SIG-M5 (cell line): ENCODE measurements at places on chromosomes 12 and 14.

GRCh38 chr12:93979189-93979588, 169.2 kb upstream of the PLXNC1 start:
- DNase-seq: no peak

- DNase-seq: no peak
Observed at GRCh38 chr12:104496336-104496735, 39.6 kb downstream of the CHST11 start.

GRCh38 chr12:12804432-12804886, 8.7 kb upstream of the DDX47 start:
- no peak for DNase-seq

- no peak for DNase-seq
Observed at GRCh38 chr12:99454539-99455172, 192.9 kb upstream of the GARIN6 start.

- DNase-seq: no peak
Observed at GRCh38 chr14:33207467-33208017, 268.9 kb downstream of the NPAS3 start.

GRCh38 chr12:111754671-111755070, 12.1 kb upstream of the ALDH2 start:
- no peak for DNase-seq

DNA sequence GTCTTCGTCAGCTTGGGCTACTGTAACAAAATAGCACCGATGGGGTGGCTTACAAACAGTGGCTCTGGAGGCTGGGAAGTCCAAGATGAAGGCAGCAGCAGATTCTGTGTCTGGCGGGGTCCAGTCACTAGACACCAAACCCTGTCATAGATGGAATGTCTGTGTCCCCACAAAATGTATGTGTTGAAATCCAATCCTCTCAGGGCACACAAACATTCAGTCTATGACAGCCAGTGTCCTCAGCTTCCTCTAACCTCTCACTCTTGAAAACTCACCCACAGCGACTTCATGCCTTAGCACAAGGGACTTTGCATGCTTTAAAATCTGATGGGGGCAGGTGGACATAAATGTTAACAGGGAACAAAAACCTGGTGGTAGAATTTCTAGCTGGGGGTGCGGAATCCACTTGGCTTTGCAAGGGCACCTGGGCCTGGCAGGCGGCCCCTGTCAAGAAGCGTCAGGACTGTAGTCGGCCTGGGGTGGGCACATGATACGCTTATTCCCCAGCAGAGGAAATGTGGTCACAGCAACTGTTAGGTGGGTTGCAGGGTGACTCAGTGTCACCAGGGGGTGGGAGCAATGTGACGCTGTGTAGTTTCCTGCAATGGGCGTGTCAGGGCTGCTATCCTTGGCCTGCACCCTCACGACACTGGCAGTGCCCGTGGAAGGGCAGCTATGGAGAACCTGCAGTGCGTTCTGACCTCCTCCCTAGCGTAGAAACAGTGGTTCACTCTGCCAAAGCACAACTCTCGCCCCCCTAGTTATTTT, 17.7 kb downstream of the RIN3 start:
- DNase-seq: no peak

DNA sequence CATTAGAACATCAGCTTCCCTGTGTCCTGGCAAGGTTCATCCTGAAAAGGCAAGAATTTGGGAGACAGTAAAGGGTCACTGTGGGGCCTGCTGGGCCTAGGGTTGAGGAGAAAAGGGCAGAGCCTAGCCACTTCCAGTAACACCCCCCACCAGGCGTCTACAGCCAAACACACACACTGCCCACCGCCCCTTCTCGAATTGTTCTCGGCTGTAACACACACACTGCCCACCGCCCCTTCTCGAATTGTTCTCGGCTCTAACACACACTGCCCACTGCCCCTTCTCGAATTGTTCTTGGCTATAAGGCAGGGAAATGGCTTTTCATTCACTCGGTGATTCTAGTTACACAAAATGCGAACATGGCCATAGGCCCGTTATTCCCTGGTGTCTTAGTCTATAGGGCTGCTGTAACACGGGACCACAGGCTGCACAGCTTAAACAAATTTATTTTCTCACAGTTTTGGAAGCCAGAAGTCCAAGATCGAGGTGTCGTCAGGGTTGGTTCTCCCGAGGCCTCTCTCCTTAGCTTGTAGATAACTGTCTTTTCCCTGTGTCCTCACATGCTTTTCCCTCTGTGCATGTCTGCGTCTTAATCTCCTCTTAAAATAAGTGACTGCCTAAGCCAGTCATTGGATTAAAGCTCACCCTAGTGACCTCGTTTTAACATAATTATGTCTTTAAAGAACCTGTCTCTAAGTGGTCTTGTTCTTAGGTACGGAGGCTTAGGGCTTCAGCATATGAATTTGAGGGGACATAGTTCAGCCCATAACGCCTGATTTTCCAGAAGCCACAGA, 171.0 kb downstream of the ADGRD1 start:
- no peak for DNase-seq

- DNase-seq: no peak
Observed at GRCh38 chr12:70247653-70248199, 4.5 kb downstream of the CNOT2 start.

DNA sequence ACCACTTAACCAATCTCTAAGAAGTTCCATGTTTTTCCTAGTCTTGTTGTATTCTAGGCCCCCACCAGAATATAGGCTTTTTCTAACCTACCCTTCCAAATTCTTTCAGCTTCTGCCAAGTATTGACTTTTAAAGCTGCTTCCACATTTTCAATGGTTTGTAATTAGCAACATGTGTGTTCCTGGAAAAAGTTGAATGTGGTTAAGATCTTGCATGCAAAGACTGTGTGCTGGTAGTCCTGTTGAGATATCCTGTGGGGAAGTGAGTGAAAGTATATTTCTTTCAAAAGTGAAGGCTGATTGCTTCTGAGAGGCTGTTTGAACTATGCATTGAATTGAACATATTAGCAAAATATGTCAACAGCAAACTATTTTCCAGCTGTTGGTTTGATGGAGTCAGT, 646 bp upstream of the OR6C4 start:
- DNase-seq: no peak

DNA sequence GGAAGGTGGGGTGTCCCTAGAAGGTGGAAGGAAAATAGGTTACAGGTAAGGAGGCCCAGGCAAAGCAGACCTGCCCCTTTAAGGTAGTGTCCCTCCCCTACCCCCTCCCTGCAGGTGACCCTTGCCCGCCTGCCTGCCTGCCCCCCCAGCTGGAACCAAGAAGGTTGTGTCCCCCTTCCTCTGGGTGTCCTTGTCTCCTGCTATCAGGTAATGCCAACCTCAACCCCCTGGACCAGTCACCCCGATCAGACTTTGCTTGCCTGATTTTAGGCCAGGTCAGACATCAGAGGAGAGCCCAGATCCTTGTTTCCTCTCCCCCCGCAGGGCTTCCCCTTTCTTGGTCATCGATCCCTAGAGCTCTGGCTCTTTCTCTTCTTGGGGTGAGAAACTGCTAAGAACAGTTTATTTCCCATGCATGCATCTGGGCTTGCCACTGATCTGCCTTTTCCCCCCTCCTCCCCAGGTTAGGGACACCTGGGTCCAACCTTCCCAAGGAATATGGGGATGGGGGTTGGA, at the start of gene SLC39A5:
TSS of gene SLC39A5 (plus strand) at position 136 of the 516 bp plus-strand sequence. CDS start 1,224 bp downstream, outside the sequence.
- DNase-seq: no peak

DNA sequence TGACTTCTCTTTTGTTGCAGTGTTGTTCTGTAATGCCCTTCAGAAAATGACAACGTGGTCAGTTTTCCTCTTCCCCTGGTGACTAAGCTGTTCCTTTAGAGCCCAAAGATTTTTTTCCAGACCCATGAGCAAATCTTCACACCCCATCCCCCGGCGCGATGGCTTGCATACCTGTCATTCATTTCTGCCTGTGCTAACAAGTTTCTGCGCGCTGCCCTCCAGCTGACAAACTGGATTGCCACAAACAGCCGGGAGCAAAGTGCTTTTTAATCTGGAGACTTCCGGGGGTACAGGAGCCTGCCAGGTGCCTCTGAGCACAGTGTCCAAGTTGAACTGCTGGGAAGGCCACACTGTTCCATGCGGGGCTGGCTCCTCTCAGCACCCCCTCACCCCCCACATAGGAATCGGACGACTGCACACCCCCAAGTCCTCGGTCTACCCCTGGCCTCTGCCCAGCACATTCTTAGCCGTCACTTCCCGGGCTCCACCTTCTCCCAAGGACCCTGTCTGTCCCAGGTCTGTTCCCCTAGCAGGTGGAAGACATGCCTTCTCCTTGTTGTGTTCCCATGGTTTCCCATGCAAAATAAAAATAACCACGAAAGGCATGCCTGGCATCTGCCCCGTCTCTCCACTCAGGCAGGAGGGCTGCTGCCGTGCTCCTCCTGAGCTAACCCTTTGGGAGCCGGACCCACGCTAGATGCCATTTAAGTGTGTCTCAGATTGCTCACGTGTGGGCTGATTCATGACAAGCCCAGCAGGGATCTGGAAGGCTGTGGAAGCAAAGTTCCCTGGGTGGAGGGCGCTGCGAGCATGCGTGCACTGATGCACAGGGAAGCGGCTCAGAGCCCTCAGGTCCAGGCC, 14.1 kb downstream of the RILPL1 start:
- DNase-seq: no peak

GRCh38 chr12:131383291-131383690, 327.6 kb upstream of the SFSWAP start:
- no peak for DNase-seq

DNA sequence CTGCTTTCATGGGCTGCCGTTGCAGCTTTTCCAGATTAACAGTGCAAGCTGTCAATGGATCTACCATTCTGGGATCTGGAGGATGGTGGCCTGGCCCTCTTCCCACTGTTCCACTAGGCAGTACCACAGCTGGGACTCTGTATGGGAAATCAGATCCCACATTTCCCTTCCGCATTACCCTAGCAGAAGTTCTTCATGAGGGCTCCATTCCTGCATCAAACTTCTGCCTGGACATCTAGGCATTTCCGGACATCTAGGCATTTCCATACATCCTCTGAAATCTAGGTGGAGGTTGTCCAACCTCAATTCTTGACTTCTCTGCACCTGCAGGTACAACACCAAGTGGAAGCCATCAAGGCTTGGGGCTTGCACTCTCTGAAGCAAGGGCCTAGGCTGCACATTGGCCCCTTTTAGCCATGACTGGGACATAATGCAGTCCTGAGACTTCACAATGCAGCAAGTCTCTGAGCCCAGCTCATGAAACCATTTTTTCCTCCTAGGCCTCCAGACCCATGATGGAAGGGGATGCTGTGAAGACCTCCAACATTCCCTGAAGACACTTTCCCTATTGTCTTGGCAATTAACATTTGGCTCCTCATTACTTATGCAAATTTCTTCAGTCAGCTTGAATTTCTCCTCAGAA, 863.3 kb downstream of the C12orf50 start:
- DNase-seq: no peak

- DNase-seq: no peak
Observed at GRCh38 chr12:42759622-42760273, 170.2 kb upstream of the PRICKLE1 start.

DNA sequence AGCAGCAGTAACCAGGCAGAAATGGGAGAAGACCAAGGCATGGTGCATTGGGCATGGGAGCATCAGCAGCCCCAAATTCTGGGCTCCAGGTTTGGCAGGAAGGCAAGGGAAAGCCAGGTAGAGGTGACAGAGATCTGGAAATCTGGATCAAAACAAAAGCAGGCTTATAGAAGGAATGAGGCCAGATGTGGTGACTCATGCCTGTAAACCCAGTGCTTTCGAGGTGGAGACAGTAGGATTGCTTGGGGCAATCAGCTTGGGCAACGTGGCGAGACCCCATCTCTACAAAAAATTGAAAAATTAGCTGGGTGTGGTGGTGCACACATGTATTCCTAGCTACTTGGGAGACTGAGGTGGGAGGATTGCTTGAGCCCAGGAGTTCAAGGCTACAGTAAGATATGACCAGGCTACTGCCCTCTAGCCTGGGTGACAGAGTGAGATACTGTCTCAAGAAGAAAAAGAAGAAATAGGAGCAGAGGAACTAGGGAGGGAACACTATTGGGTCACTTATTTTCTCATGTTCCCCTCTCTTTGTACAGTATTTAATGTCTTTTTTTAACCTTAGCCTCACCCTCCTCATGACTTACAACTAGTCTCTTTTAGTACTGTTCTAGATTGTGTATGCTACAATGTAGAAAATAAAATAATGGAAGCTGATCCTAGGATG, 25.1 kb downstream of the SLC4A8 start:
- no peak for DNase-seq
